Left forelimb (tissue), 1 donor: ENCODE measurements at places on chromosomes 12 and 14.

DNA sequence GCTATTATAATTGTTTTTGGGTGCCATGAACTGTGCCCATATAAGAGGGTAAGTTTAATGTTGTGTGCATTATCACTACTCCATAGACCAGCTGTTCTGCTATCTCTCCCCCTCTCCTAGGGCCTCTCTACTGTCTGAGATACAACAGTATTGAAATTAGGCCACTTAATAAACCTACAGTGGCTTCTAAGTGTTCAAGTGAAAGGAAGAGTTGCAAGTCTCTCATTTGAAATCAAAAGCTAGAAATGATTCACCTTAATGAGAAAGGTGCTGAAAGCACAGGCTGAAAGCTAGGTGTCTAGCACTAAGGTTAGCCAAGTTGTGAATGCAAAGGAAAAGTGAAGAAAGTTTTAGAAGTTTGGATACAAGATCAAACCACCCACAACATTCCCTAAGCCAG is 168.0 kb downstream of the SLC16A7 start:
- no peak for DNase-seq

GRCh38 chr12:68474467-68475204 is 136.1 kb upstream of the RAP1B start:
- DNase-seq: no peak

DNA sequence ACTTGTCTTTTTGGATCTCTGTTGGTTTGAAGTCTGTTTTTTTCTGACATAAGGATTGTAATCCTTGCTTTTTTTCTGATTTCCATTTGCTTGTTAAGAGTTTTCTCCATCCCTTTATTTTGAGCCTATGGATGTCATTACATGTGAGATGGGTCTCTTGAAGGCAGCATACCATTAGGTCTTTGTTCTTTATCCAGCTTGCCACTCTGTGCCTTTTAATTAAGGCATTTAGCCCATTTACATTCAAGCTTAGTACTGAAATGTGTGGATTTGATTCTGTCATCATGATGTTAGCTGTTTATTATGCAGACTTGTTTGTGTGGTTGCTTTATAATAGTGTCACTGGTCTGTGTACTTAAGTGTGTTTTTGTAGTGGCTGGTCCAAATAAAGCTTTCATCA is 100.0 kb downstream of the CCDC91 start:
- no peak for DNase-seq

GRCh38 chr14:100317912-100318808 is 5.0 kb upstream of the SLC25A47 start:
- no peak for DNase-seq

GRCh38 chr12:123696646-123697045 is 15.5 kb upstream of the ATP6V0A2 start:
- DNase-seq: no peak

DNA sequence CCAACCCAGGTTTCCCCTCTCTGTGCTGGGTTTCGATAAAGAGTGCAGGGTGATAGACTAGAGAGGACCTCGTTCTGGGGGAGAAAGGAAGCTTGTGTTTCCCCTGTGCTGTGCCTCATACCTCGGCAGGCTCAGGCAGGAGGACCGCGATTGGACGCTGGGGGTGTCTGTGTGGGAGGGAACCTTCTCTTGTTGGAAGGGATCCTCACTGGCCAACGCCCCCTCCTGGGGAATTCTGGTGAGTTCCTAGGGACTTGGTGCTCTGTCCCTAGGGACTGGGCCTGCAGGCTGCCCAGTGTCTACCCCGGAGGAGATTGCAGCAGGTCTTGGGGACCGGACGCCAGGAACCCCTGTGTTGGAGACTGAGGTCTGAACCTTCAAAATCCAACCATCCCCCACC is 157.4 kb upstream of the PRMT8 start:
- DNase-seq: no peak

DNA sequence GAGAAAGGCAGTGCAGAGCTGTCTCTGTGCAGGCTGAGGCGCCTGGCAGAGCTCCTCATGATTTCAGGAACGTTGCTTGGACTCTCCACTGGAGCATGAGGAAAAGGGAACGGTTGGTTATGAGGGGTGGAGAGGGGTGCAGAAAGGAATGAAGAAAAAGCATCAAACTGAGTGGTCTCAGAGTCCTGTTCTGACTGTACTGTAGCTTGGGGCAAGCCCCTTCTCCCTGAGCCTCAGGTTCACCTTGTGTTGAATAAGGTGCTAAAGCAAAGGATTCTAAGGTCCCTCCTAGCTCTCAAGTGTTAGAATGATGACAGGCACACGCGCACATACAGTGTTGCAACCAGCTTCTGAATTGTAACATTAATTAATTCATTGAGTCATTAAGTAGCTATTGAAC is 125.2 kb upstream of the PARP11 start:
- DNase-seq: no peak

- no peak for DNase-seq
Measured at GRCh38 chr14:61492474-61492873, 171.1 kb downstream of the PRKCH start.

- no peak for DNase-seq
Measured at GRCh38 chr12:32897687-32898573, 1.4 kb upstream of the PKP2 start.

- no peak for DNase-seq
Measured at GRCh38 chr12:11719678-11720099, 70.2 kb downstream of the ETV6 start.

DNA sequence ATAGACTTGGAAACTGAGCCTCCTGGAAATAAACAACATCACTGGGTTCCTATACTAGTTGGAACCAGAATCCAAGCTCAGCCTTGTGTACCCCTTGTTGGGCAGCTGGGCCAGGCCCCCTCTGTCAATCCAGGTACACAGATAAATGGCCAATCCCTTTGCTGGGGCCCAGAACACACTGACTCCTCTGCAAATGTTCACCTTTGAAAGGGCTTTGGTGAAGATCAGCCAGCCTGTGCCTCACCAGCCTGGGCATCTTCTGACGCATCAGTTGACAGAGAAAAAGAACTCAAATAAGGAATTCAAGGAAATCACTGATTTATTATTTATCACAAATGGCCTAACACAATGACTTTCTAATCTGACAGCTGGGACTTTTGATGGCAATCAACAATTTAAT is 1090.2 kb downstream of the BCL11B start:
- no peak for DNase-seq

DNA sequence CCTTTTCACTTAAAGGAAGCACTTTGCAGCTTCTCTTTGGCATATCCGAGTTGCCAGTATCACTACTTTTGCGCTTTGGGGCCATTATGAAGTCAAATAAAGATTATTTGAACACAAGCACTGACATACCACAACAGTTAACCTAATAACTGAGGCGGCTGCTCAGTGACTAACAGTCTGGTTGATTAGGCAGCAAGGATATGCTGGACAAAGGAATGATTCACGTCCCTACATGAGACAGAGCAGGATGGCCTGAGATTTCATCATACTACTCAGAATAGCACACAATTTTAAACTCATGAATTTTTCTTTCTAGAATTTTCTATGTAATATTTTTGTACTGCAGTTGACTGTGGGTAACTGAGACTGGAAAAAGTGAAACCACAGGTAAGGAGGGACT is 56.9 kb upstream of the E2F7 start:
- DNase-seq: no peak

GRCh38 chr12:53170215-53170614 is 10.3 kb upstream of the ZNF740 start:
- DNase-seq: no peak

- DNase-seq: no peak
Measured at GRCh38 chr12:48875944-48876515, 10.4 kb upstream of the RND1 start.

DNA sequence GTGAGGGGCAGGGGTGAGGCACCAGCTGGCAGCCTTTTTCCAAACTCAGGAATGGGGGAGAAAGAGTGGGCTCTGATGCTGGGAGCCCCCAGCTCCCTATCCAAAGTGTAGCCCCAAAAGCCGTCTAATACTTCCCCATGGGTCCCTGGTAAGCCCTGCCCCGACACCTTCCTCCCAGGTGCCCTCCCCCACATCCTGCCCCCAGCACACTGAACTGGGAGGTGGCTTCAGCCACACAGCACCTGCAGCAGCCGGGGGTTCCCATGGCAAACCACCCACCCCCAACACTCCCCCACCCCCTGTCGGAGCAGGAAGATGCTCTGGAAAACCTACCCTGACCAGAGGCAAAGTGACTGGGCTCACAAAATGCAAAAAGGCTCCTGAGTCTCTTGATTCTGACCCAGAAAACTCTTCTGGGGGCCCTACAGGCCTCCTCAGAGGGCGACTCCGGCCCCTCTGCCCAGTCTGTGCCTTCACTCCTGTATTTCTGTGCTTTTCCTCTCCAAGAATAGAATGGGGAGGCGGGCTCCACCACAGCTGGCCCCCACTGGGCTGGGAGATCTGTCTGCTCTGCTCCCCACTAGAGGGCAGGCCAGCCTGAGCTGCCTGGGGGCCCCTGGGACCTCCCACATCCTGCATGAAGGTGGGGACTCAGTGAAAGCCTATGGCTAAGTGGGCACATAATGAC is 81.6 kb downstream of the ITPK1 start:
- no peak for DNase-seq

GRCh38 chr14:63091394-63091996 is 46.2 kb upstream of the KCNH5 start:
- DNase-seq: no peak

DNA sequence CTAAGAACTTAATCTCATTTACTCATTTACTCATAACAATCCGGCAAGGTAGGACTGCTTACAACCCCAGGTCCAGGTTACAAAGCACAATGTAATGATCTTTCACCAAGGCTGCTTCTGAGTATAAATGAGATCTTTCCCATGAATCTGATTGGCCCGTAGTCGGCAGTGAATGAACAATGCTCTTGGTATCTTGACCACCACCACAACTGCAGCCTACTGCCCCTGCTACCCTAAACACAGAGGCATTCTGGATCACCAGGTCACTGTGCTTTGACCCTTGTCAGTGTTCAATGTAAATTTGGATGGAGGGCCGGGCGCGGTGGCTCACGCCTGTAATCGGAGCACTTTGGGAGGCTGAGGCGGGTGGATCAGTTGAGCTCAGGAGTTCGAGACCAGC is 15.9 kb downstream of the FAM181A start:
- no peak for DNase-seq

- DNase-seq: no peak
Measured at GRCh38 chr14:31501870-31502269, 14.0 kb upstream of the GPR33 start.

- DNase-seq: no peak
Measured at GRCh38 chr12:66541426-66541825, 137.4 kb downstream of the GRIP1 start.

GRCh38 chr12:75646329-75647210 is 135.2 kb upstream of the KRR1 start:
- no peak for DNase-seq

- no peak for DNase-seq
Measured at GRCh38 chr12:124411281-124411878, 116.5 kb downstream of the RFLNA start.

GRCh38 chr14:22689199-22689598 is 45.0 kb upstream of the OR6J1 start:
- DNase-seq: no peak

DNA sequence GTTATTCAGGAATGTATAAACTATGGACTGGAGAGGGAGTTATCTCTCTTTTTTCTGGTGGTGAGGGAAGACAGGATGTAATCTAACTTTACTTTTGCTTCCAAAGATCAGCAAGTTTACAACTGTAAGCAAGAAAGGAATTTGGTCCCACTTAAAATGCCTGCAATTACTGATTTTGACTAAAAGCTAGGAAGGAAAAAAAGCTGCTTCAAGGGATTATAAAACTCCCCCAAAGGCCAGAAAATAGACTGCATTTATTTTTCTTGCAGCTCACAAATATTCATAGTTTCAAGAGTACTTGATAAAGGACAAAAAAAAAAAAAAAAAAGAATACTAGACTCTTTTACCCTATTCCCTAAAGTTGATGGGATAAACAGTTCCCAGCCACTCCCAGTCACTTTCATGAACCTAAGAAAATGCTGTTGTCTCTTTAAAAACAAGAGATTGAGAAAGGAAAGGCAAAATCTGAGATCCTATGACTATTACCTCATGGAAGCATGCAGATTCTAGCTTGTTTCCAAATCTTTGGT is 128.7 kb upstream of the BMP4 start:
- DNase-seq: no peak

DNA sequence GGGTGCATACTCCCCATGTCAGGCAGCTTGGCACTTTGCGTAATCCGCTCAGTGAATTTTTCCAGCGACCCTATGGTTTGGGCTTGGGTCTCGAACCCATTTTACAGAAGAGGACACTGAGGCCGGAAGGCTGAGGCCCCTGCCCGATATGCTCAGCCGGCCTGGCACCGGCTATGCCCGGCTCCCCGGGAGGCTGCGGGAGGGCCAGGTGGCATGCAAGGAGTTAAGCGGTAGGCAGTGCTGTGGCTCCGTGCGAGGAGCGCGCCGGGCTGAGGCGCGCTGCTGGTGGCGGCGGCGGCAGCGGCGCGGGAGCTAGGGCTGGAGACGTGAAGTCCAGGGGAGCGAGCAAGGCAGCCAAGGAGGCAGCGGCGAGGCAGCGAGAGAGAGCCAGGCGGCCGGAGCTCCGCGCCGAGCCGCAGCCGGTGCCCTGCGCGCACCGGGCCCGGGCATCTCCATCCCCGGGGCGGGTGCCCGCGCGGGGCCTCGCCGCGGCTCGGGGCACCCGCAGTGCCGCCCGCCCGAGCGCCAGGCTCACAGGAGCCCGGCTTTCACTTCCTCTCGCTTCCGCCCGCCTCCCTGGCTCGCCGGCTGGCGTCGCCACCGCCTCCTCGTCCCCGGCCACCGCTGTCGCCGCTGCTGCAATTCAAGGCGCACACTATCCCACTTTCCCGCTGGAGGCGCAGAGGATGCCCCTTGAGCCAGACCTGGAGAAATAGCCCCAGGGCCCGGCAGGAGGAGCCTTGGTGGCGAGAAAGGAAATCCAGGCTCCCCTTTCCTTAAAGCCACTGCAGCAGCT is at the start of gene WSCD2:
Gene WSCD2 (plus strand): TSS at position 272 of the 796 bp plus-strand sequence. CDS start 66,545 bp downstream, outside the sequence.
- peak; percentile 71 for DNase-seq

GRCh38 chr14:91258011-91258618 is 13.6 kb upstream of the GPR68 start:
- no peak for DNase-seq

DNA sequence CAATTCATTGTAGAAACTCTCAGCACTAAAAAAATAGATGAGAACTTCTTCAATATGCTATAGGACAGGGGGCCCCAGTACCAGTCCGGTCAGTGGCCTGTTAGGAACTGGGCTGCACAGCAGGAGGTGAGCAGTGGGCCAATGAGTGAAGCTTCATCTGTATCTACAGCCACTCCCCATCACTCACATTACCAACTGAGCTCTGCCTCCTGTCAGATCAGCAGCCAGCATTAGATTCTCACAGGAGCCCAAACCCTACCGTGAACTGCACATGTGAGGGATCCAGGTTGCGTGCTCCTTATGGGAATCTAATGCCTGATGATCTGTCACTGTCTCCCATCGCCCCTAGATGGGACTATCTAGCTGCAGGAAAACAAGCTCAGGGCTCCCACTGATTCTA is 15.7 kb upstream of the ANO2 start:
- no peak for DNase-seq
